Cerebellar nuclear complex (tissue), 1 donor: ENCODE measurements at places on chromosomes 11 and 22.

GRCh38 chr11:61870541-61871031, 20.8 kb downstream of the FADS3 start:
- no peak for DNase-seq

DNA sequence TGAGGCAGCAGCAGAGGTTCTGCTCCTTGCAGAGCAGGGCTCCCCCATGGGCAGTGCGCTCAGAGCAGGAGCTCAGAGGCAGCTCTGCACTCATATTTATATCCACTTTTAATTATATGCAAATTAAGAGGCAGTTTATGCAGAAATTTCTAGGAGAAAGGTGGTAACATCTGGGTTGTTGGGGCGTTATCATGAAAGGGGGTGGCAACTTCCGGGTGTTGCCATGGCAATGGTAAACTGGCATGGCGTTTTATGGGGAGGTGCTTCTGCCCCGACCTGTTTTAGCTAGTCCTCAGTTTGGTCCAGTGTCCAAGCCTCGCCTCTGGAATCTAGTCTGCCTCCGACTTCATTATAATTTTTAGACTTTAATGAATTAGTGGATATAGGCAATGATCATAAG, 1191.7 kb downstream of the TBC1D22A start:
- no peak for DNase-seq

DNA sequence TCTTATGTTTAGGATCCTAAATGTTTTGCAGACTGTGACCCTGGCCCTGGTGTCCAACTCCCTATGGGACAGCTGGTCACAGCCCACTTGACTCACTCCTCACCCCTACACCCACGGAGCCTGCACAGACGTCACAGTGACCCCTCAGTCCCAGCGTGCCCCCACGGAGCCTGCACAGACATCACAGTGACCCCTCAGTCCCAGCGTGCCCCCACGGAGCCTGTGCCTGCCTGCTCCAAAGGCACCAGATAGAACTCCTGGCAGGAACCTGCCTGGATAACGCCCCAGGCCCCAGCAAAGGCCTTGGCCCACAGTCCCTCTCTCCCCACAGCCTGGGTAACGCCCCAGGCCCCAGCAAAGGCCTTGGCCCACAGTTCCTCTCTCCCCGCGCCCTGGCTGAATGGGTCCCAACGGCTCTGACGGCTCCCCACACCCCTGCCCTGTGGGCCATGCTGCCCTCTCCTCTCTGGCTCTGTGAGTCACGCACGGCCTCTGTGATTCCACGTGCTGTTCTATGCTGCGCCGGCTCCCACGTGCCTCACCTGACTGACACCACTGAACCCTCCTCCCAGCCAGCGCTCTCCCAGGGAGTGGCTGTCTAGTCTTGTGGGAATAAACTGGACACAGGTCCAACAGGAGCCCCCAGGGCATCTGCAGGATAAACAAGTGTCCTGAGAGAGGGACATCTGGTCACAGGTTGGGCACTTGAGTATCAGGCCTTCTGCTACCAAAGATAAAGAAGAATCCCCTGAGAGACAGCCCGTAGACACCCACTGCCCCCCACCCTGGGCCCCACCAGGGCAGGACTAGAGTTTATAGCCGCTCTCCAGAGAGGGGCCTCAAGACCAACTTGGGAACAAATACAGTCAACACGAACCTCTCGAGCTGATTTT, 250.3 kb downstream of the BRD1 start:
- no peak for DNase-seq

DNA sequence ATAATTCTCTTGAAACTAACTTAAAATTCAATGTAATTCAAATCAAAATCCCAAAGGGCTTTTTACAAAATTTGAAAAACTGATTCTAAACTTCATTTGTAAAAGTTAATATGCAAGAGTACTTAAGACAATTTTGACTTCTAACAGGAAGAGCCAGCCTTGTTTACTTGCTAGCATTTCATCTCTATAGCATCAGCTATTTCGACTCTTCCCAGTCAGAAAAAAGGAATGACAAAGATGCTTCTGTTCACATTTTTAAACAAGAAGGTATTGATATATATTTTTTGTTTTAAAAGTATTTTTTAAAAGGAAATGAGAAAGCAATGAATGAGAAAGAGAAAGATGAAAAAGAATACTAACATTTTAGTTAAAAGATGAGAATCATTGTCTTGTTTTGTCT, 16.4 kb downstream of the SLN start:
- DNase-seq: no peak

DNA sequence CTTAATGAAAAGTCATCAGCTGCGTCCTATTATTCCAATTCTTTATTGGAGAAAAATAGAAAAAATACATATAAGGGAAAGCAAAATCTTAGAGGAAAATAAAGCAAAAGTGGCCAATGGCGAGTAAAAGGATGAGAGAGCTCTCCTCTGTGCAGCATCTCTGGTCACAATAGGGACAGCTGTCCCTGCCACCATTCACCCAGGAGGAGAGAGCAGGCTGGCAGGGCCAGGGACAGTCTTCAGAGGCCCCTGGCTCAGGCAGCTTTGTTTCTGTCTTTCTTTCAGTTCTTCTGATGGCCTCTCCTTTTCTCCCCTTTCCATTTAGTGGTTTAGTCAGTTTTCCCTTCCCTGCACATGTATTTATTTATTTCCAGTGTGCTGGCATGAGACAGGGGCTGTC, 941.3 kb downstream of the NTM start:
- DNase-seq: no peak

DNA sequence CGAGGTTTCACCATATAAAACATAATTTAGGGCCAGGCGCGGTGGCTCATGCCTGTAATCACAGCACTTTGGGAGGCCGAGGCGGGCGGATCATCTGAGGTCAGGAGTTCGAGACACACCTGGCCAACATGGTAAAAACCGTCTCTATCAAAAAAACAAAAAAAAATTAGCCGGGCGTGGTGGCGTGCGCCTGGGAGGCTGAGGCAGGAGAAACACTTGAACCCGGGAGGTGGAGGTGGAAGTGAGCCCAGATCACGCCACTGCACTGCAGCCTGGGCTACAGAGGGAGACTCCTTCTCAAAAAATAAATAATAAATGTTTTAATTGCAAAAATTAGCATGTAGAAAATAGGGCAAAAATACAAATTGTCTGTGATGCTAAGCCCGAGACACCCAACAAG, 993 bp upstream of the SFI1 start:
- DNase-seq: no peak

GRCh38 chr11:24560324-24560723, 63.5 kb downstream of the LUZP2 start:
- DNase-seq: no peak

DNA sequence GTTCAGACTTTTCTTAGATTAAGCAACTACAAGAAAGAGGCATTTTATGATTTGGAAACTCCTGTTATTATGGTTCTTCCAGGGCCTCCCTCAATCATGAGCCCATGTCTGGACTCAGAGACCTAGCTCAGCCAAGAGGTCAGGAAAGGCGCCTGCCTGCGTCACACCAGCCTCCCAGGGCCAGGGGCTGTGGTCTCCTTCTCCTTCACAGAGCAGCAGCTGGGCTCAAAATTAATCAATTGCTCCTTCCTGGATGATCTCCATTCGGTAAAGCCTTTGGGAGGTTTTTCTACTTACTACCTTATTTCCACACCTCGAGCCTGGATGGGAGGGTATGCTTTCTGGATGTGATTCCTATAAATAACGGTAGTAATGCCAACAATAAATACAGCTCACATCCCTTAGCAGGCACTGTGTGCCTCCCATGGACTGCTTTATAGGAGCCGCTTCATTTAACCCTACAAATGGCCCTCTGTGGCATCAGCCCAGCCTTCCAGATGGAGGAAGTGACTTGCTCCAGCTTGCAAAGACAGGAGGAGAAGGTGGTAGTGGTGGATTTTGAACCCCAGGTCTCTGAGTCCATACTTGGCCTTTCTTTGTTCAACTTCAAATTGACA, 1445.6 kb downstream of the TBC1D22A start:
- no peak for DNase-seq

DNA sequence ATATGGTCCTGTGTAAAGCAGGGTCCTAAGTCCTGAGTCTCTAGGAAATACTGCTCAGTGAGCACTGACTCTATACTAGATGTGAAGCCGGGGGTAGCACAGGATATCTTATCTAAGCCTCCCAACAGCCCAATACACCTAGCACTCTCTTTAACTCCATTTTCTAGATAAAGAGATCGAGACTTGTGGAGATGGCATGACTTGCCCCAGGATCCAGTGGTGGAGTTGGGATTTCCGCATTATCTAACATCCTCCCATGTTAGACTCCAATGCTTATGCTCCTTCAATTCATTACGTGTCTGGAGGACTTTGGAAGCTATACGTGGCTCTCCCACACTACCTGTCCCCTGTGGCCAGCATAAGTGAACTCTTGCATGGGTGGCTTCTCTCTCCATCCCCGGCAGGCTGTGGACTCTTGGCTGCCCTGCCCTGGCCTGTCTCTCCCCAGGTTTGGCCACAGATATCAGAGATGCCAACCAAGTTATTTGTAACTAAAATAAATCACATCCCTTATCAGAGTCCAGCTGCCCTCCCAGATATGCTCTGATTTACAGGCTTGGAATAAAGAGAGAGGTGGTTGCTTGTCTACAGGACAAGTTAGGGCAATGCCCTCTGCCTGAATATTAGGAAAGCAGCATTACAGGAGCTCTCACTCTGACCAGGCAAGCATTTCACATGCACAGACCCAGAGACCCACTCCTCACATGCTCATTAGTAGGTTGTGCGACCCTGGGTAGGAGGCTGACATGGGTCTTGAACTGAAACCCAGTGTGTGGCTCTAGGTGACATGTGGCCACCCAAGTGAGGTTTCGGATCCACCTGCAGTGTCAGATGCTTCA, 4.5 kb downstream of the CD44 start:
- no peak for DNase-seq

- no peak for DNase-seq
Observed at GRCh38 chr22:20395907-20396287, 1.9 kb downstream of the ZNF74 start.

GRCh38 chr11:87254562-87254961, 216.8 kb downstream of the TMEM135 start:
- DNase-seq: no peak

GRCh38 chr22:17780116-17780740, 6.0 kb upstream of the BID start:
- no peak for DNase-seq

DNA sequence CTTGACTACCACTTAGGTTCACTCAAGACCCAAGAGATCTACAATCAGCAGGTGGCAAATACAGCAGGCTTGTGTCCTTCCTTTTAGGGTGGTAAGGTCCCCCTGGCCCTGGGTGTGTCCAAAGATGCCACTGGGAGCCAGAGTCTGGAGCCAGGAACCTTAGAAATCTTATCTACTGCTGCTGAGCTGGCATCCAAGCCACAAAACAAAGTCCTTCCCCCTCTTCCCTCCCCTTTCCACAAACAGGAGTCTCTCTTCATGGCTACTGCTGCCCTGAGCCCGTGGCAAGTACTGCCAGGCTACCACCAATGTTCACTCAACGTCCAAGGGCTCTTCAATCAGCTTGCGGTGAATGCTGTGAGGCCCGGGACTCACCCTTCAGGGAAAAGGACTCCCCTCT, 21.4 kb upstream of the AQP11 start:
- no peak for DNase-seq

DNA sequence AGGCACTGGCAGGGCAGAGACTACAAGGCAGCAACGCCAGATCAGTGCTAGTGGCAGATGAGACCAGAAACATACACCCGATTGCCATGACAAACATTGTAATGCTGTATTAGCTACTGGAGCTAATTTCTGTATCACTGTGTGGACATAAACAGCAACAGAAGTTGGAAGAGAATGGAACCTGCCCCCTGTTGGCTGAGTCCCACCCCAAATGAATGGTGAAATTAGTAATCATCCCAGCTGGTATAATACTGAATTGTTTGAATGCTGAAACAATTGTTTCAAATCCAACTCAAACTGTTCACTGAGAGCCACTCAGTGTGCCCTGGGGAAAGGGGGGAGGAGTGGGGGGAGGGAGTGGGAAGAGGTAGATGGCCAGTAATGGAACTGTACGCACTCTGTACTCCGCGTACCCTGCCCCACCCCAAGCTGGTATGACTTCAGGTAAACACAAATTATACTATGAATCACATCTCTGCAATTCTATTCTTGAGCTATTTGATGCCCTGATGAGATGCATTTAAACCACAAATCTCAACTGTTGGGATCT, 11.2 kb upstream of the BIRC3 start:
- no peak for DNase-seq

DNA sequence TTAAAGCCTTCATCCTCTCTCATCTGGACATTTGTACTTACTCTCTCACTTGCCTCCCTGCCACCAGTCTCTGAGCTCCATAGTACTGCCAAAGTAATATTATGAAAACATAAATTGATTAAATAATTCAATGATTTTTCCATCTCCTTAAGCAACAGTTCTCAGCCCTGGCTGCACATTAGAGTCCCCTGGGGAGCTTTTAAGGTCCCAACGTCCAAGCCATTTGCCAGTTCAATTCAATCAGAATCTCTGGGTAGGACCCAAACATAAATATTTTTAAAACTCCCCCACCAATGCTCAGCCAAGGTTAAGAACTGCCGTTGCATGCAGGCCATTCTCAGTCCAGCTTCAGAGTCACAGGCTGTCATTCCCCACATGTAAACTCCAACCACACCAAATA, 114.4 kb upstream of the BMAL1 start:
- no peak for DNase-seq

DNA sequence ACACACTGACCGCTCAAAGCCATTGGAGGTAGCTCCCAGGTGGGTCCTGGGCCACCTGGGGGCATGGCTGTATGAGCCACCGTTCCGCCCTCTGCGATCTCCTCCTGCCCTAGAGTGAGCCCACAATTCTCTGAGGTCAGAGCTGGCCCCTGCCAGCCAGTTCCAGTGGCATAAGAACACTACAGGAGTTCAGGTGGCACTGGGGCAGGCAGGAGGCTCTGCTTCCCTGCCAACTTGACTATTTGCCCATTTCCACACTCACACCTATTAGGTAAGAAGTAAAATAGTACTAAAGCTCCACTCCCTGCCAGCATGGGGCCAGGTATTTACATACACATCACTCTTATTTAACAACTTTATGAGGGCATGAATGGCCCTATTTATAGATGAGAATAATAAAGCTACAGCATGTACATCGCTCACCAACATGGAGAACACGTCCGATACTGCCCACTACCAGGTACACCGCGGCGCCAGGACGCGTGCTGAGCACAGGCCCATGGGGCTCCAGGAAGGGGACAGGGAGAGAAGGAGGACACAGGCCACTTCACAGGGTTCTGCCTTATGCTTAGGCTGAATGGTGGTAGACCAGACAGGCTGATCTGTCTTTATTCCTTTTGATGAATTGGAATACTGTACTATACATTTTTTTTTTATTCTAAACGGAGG, 26.2 kb downstream of the PISD start:
- DNase-seq: no peak

DNA sequence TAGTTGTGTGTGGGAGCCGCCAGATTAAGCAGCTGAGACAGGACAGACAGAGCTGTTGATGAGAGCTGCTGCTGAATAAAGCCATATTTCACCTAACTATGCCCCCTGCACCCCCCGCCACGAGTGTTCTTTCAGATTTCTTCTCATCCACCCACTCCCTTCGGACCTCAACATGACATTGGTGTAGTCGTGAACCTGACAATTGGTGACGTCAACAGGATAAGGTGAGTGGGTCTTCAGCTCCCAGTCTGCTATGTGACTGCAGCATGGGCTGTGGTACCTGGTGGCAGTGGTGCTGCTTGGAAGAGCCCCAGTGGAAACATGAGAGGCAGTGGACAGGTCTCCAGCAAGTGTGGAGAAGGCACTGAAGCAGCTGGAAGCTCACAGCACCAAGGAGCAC, 28.3 kb upstream of the KCNA4 start:
- no peak for DNase-seq
